Sigmoid colon (tissue), 7 donors: ENCODE measurements at places on chromosomes 1 and 21.

- no peak for DNase-seq
Measured at GRCh38 chr1:182635871-182636270, 31.7 kb upstream of the RGS16 start.

DNA sequence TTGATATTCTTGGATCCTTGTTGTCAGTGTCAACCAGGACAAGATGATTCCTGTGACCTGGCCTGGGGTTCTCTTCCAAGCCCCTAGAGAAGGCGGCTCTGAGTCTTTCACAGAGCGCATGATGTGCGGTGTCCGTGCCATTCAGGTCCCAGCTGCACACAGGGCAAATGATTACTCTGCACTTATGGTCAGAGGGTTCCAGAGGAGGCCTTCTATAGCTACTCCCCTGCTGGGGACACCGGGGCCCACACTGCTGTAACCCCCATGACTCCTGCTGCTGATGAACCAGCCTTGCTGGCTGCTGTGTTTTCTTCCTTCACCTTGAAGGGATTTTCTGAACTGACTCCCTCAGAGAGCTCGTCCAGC lies 1.5 kb downstream of the PTGFRN start:
- peak; percentile 65 for DNase-seq

- DNase-seq, result no peak
Measured at GRCh38 chr1:244296003-244296402, 155.7 kb downstream of the ADSS2 start.

DNA sequence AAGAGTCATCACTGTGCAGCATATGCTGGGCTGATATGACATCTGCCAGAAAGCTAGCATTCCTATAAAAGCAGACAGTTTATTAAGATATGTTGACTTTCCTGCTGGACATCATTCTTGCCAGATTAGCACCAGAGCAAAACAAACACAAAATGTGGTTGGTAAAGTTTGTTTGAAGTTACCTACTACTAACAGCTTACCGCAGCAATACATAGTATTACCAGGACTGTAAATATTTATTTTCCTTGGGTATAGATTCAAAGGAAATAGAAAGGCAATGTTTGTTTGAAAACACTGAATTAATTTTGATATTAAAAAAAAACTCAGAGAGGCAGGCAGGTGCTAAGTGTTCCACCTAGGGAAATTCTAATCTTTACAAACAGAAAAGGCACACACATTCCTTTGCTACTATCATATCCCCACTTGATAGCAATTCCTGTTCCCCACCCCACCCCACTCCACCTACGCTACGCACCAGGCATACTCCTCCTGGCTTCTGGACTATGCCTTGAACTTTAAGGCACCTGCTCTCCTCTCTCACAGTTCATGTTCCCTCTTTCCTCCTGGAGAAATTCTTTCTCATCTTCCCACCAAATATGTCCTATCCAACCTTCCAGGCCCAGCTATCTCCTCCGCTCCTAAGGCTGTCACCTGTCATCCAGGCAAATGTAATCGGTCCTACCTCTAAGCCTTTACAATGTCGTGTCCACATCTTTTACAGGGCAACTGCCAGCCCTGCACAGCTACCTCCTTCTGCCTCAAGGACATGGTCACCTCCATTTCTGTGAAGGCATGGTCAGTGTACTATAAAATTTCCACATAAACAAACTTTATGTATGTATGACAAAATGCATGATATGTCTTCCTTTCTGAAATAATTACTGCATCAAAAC lies 34.7 kb downstream of the PTPN14 start:
- DNase-seq, result no peak

GRCh38 chr1:224253721-224254120 lies 70.7 kb downstream of the DEGS1 start:
- DNase-seq, result no peak

DNA sequence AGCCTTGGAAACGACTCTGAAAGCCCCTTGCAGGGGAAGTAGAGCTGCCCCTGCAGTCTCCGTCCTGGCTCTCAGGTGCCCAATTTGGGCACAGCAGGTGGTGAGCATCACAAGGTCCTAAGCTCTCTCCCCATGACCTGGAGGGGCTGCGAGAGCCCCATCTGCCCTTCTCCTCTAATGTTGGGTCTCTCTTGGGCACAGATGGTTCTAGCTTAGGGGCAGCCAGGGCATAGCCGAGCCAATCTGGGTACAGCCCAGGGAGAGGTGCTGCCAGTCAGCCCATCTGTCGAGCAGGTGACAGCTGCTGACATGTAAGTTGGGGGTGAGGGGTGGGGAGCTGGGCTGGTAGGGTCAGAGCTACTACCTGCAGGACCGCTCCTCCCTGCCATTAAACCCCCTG lies 50.7 kb downstream of the SYT2 start:
- no peak for DNase-seq
